ENCODE measurements at places on chromosomes 2 and 18. TPM values are rescaled to one million over a fixed set of nuclear protein-coding genes. Genes with fewer than 3 reads are reported as not detected.

EGR4 gene
- 0.22 TPM for total RNA-seq

SERPINB12 gene
- not detected for total RNA-seq

FBXO48 gene
- total RNA-seq: 1.7 TPM

TPO gene
- total RNA-seq: not detected

RGPD4 gene
- total RNA-seq: 0.14 TPM

ASTL gene
- not detected for total RNA-seq

C1QL2 gene
- not detected for total RNA-seq

RAX gene
- not detected for total RNA-seq

HOXD13 gene
- not detected for total RNA-seq

LBX2 gene
- total RNA-seq: not detected

DNA sequence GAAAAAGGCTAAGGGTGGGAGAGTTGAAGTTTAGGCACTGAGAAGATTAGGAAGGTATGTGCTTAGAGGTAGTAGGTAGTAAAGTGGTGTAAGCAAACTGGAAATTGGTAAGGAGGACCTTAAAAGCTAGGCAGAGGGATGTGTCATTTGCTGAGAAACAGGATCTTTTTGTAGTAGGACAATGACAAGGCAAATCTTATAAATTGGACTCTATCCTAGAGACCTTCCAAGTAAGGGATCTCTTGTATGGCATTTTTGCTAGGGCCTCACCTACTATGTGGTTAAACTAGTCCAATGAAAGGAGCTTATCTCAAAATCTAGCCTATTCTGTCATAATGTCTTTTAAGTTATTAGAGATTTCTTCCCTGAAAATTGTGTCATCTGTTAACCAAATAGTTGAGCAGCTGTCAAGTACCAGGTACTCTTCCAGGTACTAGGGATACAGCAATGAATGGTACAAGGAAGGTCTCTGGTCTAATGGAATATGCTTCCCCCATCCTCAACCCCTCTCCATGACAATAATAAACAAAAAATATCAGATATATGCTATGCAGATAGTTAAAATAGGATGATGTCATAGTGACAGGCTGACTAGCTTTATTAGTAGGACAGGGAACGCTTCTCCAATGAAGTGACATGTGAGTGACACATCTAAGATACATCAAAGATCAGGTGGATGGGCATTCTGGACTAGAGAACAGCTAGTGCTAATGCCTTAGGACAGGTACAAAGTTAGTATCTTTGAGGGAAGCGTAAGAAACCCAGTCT is 17.7 kb downstream of the RIOK3 start:
- no peak for DNase-seq

- no peak for DNase-seq
These were observed 136.5 kb downstream of the RNF144A start for GRCh38 chr2:7053650-7054265.

DNA sequence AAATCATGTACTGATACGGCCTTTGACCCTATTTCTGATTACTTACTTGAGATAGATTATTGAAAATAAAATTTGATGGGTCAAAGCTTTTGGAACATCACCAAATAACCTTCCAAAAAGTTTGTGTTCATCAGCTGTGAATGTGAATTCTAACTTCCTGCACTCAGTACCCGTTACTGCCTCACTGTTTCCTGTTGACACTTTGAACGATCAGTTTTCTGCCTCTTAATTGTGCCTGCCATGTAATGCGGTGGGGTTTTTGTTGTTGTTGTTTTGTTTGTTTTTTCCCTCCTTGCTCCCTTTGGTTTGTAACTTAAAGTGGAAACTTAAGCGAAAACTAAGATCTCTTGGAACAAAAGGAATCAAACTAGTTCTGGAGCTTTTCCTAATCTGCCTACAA is 18.9 kb downstream of the ATG16L1 start:
- no peak for DNase-seq

GRCh38 chr2:177169810-177170514 is 42.6 kb upstream of the HNRNPA3 start:
- DNase-seq: peak; percentile 95

DNA sequence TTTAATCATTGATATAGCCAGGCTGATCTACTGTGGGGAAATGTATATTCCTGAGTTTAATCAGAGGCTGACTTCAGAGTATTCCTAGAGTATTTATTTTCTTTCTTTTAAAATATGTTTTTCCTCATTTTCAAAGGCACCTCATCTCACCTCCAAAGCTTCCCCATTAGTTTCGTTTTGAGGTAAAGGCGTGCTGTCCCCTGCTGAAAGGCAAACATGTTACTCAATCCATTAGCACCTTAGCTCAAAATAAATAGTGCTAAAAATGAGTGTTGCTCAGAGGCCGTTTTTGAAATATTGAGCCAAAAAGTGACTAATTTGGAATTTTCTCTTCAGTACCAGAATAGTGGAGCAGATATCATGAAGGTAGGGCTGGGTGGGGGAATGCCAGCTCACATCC is 386.2 kb downstream of the SOX11 start:
- DNase-seq: no peak

GRCh38 chr2:74052732-74053710 is 68.3 kb downstream of the TET3 start:
- DNase-seq: no peak

- peak; percentile 62 for DNase-seq
These were observed 232.8 kb downstream of the GRB14 start for GRCh38 chr2:164388511-164388910.

- DNase-seq: no peak
These were observed 519.9 kb downstream of the KCNJ3 start for GRCh38 chr2:155218292-155218924.

GRCh38 chr2:231321021-231321420 is 74.5 kb upstream of the B3GNT7 start:
- no peak for DNase-seq

DNA sequence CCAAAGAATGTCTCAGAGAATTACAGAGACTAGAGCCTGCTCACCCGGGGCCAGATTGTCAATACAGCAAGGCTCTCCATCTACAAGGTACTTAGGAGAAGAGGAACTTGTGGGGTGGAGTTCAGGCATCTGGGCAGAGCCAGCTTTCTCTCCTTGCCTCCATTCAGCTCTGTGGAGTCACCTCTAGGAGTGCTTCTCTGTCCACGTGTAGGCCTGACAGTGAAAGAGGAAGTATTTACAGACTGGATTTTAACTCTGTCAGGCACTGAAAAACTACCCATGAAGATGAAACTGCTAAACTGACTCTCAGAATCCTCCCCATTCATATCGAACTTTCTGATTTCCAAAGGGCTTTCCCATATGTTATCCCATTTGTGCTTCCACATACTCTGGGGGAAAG is 315.6 kb downstream of the SETBP1 start:
- no peak for DNase-seq

DNA sequence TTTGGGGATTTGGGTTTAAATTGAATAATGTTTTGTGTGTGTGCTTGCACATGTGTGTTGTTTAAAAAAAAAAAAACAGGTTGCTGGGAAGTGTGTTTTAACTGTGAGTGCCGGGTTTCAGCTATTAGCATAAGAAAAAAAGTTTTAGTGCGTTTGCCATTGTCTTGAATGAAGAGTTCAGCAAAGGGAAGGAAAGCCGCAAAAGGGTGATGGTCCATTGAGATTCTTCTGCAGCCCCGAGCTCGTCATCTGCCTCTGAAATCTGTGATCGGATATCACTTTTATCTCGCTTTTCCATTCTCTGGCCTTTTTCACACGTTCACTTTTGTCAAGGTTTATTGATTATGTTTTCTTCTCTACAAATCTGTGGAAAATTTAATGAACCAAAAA is 4.7 kb downstream of the GLI2 start:
- DNase-seq: no peak

- peak; percentile 28 for DNase-seq
These were observed 214.2 kb downstream of the CALCRL start for GRCh38 chr2:187233811-187234210.

- no peak for DNase-seq
These were observed 42.4 kb downstream of the HPCAL1 start for GRCh38 chr2:10345126-10345525.

- DNase-seq: peak; percentile 41
These were observed 232.0 kb downstream of the ANAPC1 start for GRCh38 chr2:111652038-111652437.

GRCh38 chr2:191664823-191665677 is 12.9 kb upstream of the NABP1 start:
- peak; percentile 41 for DNase-seq

DNA sequence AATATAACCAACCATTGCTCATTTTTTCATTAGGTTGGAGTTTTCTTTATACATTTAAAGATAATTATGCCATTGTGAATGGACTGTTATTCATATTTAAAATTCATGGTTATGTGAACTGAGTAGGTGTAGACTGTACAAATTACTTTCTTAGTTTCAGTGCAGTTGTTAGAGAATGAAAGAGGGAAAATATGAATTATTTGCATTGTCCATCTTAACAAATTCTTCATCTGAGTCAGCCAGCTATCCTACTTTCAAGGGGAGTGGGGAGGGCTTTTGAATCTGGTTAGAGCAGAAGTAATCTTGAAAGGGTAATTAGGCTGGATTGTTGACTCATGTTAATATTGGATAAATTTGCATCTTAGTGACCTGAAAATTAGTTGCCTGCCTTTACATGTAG is 212.0 kb downstream of the MCFD2 start:
- no peak for DNase-seq

DNA sequence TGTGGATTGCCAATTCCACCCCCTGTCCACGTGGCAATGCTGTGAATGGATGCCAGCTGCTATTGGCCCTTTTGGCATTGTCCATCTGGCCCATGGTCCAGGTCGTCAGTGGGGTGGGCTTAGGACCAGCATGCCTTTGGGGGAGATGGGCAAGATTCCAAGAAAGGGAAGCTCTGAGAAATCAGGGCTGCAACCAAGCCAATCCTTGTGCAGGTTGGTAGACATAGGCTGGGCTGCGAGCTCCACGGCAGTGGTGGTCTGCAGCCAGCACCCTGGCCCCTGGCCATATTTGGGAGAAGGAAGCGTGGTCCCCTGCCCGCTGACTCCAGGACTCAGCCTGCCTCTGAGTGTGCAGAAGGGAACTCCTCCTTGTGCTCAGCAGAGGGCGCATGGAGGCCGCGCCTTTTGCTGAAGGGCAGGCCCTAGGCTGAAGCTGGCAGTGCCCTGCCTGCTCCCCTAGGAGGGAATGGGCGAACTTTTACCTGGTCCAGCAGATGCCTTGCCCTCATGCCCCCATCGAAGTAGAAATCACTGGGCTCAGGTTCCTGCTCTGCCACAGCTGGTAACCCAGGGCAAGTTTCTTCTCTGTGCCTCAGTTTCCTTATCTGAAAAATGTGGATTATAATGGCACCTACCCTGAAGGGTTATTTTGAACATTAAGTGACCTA is 5.4 kb downstream of the SPR start:
- DNase-seq: peak; percentile 71

GRCh38 chr18:79396431-79397246 is 909 bp downstream of the NFATC1 start:
- peak; percentile 45 for DNase-seq

DNA sequence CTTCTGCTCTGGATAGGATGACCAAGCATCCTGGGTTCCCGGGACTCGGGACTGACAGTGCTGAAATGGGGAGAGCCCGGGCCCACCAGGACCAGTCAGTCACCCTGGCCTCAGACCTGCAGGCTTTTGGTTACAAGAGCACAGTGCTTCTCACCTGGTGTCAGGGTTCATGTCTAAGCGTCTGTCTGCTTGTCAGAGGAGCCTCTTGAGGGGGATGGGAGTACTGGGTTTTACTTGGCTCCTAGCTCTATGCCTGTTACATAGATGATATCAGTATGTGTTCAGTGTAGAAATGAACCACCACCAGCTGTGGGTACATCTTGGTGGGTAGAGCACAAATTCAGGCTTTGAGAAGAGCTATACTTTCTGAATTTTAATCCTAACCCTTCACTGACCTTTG is 29.9 kb downstream of the PCARE start:
- DNase-seq: no peak

Measured in MCF 10A (cell line).